Suprapubic skin (tissue), 4 donors: ENCODE measurements at places on chromosomes 5 and 9. TPM values are rescaled to one million over a fixed set of nuclear protein-coding genes. Genes with fewer than 3 reads are reported as not detected.

RNF180 gene
- 16.5 TPM for total RNA-seq

CHSY3 gene
- total RNA-seq = 1.6 TPM

PCDHGB3 gene
- 9.0 TPM for total RNA-seq

SHB gene
- 22.9 TPM for total RNA-seq

NME5 gene
- 1.1 TPM for total RNA-seq
